Adrenal gland (tissue), 19 donors: ENCODE measurements at places on chromosomes 16 and 17. TPM values are rescaled to one million over a fixed set of nuclear protein-coding genes. Genes with fewer than 3 reads are reported as not detected.

DNA sequence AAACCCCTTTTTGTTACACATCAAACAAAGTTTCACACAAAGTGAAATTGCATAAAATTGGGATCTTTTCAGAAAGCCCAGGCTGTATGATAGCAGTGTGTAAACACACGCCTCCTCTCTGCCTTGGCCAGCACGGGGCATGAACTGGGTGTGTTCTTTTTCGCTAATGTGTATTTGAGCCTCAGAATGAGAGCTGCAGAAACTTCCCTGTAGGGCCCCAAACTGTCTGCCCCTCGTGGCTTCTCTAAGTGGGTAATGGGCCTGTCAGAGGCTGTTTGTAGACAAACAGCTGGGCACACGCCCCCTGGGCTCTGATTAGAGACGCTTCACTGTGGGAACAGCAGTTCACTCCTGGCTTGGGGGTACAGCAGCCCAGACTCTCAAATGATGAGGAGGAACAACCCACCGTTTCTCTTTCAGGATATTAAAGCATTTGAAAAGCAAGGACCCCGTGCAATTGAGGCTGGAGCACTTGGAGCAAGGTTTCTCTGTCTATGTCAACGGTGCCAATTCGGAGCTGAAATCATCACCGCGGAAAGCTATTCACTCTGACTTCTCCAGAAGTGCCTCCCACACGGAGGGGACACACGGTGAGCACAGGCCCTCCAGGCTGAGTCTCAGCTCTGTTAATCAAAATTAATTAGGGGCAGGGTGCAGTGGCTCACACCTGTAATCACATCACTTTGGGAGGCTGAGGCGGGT, 78.4 kb downstream of the KATNIP start:
- peaks cover 5% of the 10 kb centered on the region for H3K4me1 ChIP-seq
- no peaks in the 10 kb centered on the region for H3K27me3 ChIP-seq
- no peak for DNase-seq
- no peak overlapping the region for H3K4me3 ChIP-seq
- H3K27ac ChIP-seq: no peak overlapping the region

DNA sequence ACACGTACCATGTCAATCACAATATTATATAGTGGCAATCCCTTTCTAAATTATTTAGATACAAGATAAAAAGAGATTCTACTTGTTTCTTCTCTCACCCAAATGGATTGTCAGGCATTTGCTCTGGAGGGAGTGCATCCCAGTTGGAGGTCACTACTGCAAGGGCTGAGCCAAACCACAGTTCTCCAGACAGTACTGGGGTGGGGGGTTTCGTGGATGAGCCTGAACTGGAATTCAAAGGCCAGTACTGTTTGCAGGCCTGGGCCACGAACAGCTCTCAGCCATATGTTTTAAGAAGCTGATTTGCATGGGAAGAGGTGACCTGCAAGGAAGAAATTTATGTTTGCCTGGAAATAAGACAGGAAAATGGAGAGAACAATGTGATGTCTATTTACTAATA, 314.9 kb downstream of the PMP22 start:
- no peak overlapping the region for H3K27ac ChIP-seq
- no peak for DNase-seq
- H3K4me3 ChIP-seq: no peak overlapping the region
- H3K36me3 ChIP-seq: no peaks in the 10 kb centered on the region

DNA sequence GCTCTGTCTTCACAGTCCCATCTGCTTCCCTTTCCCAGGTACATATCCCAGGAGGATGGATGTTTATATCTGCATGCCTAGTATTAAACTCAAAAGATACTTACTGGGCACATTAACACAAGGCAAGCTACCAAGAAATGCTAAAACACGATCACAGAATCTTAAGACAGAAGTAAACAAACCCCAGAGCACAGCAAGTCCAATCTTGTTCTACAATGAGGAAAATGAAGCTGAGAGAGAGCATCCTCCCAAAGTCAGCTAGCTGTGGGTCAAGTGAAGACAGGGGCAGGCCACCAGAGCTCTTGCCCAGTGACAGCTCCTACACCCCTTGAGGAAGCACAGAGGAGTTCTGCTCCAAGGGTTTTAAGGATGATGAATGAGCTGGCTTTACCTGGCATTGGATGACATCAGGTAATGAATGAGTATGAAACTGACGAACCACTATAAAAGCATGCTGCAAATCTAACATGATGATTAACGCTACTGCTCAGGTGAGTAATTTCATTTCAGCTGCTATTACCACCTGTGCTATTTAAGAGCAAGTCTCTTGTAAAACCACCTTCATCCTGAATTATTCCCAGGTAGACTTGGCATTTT, 20.3 kb downstream of the XPO6 start:
- peaks cover 24% of the 10 kb centered on the region for H3K4me1 ChIP-seq
- no peaks in the 10 kb centered on the region for H3K27me3 ChIP-seq
- H3K4me3 ChIP-seq: no peak overlapping the region
- no peak for DNase-seq
- no peak overlapping the region for H3K27ac ChIP-seq

DNA sequence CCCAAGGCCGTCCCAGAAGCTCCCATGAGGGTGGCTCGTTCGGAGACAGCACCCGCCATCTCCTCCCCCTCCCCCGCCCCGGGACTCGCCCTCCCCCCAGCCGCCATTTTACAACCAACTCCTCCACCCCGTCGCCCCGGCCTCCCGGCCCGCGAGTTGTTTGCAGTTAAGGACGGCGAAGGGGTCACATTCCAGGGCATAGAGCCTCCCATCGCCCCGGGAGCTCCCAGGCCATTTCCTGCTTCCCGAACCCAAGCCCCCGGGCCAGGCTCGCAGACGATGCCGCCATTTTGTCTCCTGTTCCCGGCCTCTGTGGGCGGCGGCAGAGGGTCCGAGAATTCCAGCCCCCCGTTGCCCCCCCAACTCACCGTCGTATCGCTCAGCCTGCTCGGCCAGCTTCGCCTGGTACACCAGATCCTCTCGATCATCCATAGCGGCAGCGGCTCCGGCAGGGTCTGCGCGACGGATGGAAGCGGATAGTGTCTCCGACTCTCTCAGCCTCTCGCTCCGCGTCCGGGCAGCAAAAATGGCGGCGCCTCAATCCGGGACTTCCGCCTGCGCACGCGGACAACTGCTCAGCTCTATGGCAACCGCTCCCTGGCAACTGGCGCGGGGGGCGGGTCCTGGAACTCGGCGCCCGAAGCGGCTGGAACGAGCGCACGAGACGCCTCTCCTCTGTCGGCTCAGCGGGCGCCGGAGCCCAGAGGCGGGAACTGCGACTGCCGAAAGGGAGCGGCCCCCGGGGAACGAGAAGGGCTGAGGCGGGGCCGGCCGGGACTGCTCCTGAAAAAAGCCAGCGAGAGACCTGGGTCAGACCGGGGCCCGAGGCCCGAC, at the start of gene YWHAE:
TSS of gene YWHAE (minus strand) at position 544 of the 834 bp plus-strand sequence. CDS start at position 432, 112 bp downstream.
- no peaks in the 10 kb centered on the region for H3K27me3 ChIP-seq
- peaks cover 37% of the 10 kb centered on the region for H3K4me1 ChIP-seq
- no peaks in the 10 kb centered on the region for H3K36me3 ChIP-seq
- peak within 1 kb of the TSS; percentile 96 for H3K27ac ChIP-seq
- DNase-seq: peak; percentile 99
- peak within 1 kb of the TSS; percentile 91 for H3K4me3 ChIP-seq

- H3K27me3 ChIP-seq: no peaks in the 10 kb centered on the region
- H3K27ac ChIP-seq: no peak overlapping the region
- no peak for DNase-seq
- H3K4me1 ChIP-seq: peaks cover 4% of the 10 kb centered on the region
- no peak overlapping the region for H3K4me3 ChIP-seq
These were observed 32.1 kb downstream of the ABR start for GRCh38 chr17:1147664-1148063.

ATP1B2 gene
- total RNA-seq: 32.6 TPM

ZFP3 gene
- total RNA-seq: 5.3 TPM

KCNH6 gene
- total RNA-seq: 0.39 TPM

CDC42EP4 gene
- 112 TPM for total RNA-seq

MYH3 gene
- 1.7 TPM for total RNA-seq
